ENCODE measurements at places on chromosomes 4 and X.

DNA sequence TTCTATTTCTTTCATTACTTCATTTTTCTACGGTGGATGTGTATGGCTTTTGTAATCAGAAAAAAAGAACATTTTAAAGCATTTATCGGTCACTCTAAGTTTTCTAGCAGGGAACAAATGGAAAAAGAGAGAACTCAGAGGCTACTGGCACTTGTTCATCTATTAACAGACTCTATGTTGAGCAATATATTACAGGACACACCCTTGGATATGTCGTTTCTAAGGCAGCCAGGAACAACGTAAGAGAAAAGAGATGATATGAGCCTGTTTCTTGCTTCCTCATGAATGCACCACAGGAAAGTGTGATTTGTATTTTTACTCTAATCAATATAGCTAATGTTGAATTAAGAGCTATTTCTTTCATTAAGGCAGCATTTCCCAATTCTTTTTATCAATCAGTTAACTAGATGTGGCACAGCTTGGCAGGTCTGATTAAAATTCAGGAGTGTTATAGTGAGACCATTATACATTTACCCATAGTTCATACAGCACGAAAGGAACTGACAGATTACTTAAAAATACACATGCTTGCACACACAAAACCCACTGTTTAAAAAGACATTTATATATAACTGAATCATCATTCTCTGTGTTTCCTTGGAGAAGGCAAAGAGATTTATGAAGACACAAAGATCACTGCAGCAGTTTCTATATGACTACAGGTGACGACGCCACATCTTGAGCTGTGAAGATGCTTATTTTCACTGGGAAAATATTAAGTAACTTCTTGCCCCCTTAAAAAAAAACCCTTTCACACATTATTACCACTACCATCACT lies 13.0 kb downstream of the RAB9B start:
- DNase-seq, result no peak

DNA sequence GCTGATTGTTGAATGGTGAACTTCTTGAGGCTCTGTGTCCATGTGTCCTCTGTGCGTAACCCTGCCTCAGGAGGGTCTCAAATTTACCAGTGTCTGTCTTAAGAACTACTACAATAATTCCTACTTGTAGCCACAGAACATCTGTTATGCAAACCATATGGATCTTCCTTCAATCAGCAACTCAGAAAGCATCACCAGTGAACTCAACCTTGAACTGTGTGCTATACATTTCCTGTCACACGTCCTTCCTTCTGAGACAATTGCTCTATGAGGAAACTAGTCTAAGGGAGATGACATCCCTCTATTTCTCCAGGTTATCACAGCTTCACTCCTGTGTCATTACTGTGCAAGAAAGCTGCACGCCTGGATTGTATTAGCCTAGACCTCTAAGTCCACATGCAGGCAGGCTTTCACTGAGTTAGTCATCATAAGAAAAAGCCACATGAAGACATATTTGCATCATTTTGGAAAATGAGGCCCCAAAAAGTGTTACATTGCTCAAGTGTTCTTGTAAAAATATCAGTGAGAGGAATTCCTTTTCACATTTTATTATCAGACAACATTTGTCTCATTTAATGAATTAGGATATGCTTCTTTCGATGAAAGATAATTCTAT lies 157.8 kb downstream of the AFF2 start:
- no peak for DNase-seq

DNA sequence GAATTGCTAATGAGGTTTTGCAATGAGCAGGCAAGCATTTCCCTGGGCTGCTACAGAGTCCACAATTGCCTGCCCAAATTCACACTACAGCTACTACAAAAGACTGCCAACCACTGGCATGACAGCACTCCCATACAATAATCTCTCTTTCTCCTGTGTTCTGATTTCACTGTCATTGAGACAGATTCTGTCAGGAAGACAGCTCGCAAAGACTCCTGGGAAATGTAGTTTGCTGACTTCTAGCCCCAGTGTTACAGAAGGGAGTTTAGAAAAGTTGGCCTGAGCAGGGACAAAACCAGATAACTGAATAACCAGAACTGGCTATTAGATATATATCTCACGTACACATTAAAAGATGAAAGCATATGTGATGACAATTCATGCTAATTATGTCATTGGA lies 1231.3 kb upstream of the PRKX start:
- DNase-seq, result no peak

GRCh38 chr4:108237693-108238092 lies 69.0 kb upstream of the LEF1 start:
- DNase-seq, result no peak

DNA sequence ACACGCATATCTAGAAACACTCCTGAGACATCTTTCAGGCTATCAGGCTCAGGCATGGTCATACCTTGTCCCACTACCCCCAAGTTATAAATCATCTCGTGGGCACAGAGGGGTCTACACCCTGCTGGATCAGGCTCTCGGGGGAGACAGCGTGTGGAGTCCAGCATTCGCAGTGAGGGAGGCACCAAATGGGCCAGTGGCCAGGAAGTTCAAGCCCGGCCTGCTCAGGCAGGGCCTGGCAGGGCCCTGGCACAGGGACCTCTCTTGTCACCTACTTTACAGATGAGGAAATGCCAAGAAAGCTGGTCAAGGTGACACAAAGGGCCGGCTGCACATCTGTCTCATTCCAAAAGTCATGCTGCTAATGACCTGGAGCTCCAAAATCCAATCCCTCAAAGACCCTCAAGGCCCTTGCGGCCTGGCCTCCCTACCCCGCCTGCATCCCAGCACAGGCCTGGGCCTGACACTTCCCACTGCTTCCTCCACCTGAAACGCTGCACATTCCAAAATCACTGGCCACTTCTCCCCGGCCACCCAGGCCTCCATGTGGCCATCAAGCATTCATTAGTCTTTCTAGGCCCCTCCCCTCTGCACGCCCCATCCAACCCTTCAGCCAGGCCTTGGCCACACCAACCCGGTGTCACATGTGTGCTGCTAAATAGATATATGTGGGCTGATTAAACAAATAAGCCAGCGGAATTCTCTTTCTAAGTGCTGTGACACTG lies 35.6 kb downstream of the ACOX3 start:
- DNase-seq, result no peak

DNA sequence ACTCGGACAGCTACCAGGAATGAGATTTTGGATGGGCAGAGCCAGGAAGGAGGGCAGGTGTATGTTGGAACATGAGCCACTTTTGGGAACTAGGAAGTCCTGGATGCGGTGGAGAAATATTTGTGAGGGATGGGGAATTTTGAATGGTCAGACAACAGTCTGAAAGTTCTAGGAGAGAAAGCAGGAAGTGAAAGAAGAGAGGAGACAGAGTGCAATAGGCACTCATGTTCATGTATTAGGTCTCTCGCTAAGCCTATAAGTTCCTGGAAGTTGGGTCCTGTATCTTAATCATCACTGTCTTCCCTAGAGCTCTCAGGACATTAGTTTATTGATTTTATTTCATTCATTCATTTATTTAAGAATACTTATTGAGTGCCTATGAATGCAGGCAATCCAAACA lies 65.7 kb upstream of the CITED1 start:
- DNase-seq, result no peak

GRCh38 chr4:40046311-40046980 lies 10.2 kb upstream of the N4BP2 start:
- no peak for DNase-seq

- DNase-seq, result peak; percentile 40
Observed at GRCh38 chr4:177047070-177047850, 254.5 kb upstream of the VEGFC start.

DNA sequence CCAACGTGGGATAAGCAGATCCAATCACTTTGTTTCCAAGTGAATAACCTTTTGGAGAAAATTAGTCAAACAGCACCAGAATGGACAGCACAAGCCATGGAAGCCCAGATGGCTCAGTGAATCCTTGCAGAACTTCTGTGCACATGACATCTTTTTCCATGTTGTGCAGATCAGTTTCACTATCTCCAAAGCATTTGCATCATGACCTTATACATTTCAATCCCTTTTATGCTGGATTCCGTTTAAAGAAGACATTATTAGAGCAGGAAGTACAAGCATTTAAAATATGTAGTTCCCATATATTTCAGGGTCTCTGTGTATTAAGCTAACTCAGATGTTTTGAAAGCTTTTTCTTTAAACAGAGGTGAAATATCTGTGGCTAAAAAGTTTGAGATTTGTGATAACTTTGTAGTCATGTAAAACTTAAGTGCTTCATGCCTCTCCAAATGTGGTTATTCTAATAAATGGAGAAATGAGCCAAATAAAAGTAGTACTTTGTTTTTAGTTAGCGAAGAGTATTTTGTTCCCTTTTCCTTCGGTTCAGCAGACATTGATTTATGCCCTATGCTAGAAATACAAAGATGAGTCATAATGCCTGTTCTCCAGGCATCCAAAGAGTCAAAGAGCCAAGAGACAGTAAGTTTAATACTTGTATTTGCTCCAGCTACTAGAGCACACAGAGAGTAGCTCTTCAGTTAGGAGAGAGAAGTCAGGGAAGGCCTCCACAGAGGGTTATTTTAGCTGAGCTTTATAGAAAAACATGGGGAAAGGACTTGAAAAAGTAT lies 39.0 kb downstream of the PLAC8 start:
- DNase-seq, result no peak

- DNase-seq, result no peak
Observed at GRCh38 chr4:66585767-66586166, 915.5 kb upstream of the EPHA5 start.

GRCh38 chrX:20500949-20501348 lies 234.2 kb upstream of the RPS6KA3 start:
- DNase-seq, result no peak

GRCh38 chrX:25013632-25014365 lies 2.0 kb downstream of the ARX start:
- no peak for DNase-seq

GRCh38 chrX:16882702-16883486 lies 12.7 kb upstream of the RBBP7 start:
- DNase-seq, result peak; percentile 61

DNA sequence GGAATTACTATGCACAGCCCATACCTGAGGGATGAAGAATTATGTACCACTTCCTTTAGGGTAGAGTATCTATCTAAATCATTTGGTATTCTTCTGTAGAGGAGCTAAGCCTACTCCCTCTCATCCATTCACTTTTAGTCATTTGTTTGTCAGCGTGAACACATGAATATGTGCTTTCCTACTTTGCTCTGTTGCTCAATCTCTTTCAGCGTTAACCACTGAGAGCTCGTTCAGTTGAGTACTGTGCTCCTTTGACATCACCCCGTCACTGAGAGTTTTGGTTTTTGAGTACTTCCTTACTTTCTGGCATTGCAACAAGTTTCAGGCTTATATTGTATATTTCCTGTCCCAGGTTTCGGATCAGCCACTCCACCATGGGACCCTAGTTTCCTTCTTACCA lies 700.6 kb downstream of the NLGN4X start:
- no peak for DNase-seq

- no peak for DNase-seq
Observed at GRCh38 chrX:149453030-149453429, 52.1 kb downstream of the IDS start.

GRCh38 chr4:39043058-39043860 lies 11.1 kb upstream of the TMEM156 start:
- DNase-seq, result no peak

- no peak for DNase-seq
Observed at GRCh38 chr4:13196721-13197120, 287.4 kb downstream of the RAB28 start.

- no peak for DNase-seq
Observed at GRCh38 chrX:1162119-1162916, 50.1 kb downstream of the CRLF2 start.

GRCh38 chrX:15820106-15821073 lies 30.1 kb downstream of the ZRSR2 start:
- DNase-seq, result no peak

DNA sequence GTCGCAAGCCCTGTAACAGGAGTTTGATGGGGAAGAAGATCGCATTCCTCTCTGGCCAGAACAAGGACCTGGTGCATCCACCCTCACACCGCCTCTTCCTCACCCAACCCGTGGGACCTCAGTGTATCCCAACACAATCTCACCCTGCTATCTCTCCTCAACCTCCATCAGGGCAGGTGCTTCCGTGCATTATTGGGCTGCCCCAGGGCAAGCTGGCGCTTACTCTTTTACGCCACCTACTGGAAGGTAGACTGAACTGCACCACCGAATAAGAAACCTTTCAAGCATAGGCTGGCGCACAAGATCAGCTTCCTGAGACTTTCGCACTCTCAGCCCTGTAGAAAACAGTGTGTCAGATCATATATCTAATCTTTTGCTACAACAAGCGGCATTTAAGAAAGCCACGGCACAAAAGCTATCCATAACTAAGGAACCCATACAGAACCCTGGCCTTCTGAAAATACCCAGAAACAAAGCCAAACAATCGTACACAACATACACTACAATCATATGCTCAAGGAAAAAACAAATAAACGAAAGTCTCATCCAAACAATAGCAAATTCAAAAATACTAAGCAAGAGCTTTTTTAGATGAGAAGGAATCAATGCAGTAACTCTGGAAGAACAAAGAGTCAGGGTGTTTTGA lies 209.3 kb downstream of the UGT8 start:
- DNase-seq, result no peak

DNA sequence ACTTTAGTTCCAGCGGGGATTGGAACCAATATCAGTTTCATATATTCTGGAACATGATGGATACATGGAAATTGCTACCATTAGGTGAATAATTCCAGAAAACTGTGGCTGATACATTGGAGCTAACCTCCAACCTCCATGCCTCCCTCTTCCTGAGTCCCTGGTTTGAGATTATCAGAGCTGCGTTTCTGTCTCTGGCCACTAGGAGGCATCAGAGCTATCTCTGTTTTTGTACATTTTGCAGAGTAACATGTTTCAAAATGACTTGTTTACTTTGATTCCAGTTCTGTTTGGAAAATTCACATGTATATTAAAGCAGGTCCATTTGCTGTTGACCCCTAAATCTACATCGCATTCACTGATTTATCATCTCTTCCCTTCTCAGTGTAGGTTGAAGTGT lies 2.4 kb upstream of the RAB40AL start:
- no peak for DNase-seq

GRCh38 chr4:32460972-32461371 lies 1740.8 kb downstream of the PCDH7 start:
- DNase-seq, result no peak

- no peak for DNase-seq
Observed at GRCh38 chr4:65670331-65671031, at the start of gene EPHA5. Gene EPHA5 (minus strand): TSS chr4:65670489. CDS start chr4:65669742, 747 bp downstream.

- DNase-seq, result no peak
Observed at GRCh38 chrX:45757272-45757671, 556.6 kb upstream of the DIPK2B start.

- no peak for DNase-seq
Observed at GRCh38 chrX:8405631-8406030, 59.0 kb upstream of the VCX3B start.

All from activated T-cell treated with anti-CD3 and anti-CD28 coated beads for 1 hour (primary cell).